ENCODE measurements at places on chromosomes 1 and 21. TPM values are rescaled to one million over a fixed set of nuclear protein-coding genes. Genes with fewer than 3 reads are reported as not detected.

Gene DDR2
- total RNA-seq: 55.3 TPM

Gene SH3BP5L
- total RNA-seq: 18.0 TPM

Gene IL19
- not detected for total RNA-seq

Gene CASQ2
- 0.17 TPM for total RNA-seq

Gene MT1HL1
- not detected for total RNA-seq

Data from LHCN-M2 (cell line).